ENCODE measurements at places on chromosomes 2 and 18. TPM values are rescaled to one million over a fixed set of nuclear protein-coding genes. Genes with fewer than 3 reads are reported as not detected.

DNA sequence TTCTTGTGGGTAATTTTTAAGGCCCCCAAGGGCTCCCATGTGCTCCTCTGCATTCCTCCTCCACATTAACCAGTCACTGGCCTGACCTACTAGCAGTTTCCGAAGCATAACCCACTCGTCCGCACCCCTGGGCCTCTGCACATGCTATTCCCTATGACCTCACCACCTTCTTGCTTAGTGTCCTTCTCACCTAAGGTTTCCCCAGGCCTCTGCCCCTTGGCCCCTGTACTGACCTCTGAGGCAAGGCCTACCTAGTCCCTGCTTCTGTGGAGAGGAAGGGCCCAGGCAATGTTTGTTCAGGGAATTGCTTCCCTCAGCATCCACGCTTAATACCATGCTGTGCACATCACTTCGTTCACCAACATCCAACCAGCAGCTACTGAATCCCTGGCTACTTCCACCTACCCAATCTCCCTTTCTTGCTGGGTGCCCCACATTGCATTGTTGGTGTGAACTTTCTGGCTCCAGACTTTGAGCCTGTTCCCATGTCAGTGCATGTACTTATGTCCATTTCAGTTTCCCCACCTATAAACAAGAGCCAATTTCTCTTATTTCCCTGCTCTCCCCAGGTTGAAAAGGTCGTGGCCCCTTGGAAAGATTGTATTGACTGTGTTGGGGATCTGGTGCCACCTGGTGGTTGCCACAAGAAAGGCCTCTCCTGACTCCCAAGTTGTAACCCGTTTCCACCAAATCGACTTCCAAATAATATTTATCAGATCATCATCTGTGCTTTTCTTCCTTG is 19.2 kb upstream of the TMEM177 start:
- DNase-seq = peak; percentile 36
- H3K27ac ChIP-seq = no peak overlapping the region
- no peak overlapping the region for H3K4me3 ChIP-seq
- H3K4me1 ChIP-seq = peaks cover 18% of the 10 kb centered on the region
- peaks cover 9% of the 10 kb centered on the region for H3K27me3 ChIP-seq

- no peak overlapping the region for H3K27ac ChIP-seq
- H3K4me1 ChIP-seq = peaks cover 8% of the 10 kb centered on the region
- H3K27me3 ChIP-seq = no peaks in the 10 kb centered on the region
- no peak for DNase-seq
These were observed 562.8 kb downstream of the TNS1 start for GRCh38 chr2:217440000-217440399.

DNA sequence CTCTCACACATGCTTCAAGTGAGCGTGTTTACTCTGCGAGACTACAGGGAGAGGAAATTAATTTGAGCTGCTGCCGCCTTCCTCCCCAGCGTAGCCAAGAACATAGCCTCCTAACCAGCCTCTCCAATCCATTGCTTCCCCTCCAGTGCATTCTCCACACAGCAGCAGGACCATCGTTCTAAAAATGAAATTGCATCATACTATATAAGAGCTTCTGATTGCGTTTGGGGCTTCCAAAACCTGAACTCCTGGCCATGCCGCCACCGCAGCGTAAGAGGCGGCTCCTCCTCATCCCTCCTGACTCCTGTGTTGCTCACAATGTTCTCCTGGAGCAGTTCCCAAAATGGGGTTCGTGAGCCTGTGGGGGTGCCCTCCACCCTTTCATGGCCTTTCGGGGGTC is 142.1 kb downstream of the MYT1L start:
- H3K4me1 ChIP-seq = no peaks in the 10 kb centered on the region
- H3K36me3 ChIP-seq = no peaks in the 10 kb centered on the region
- DNase-seq = no peak
- H3K27ac ChIP-seq = no peak overlapping the region
- no peaks in the 10 kb centered on the region for H3K27me3 ChIP-seq

UGT1A8 gene
- not detected for total RNA-seq
